ENCODE measurements at places on chromosomes 12 and 14.

GRCh38 chr14:97592341-97592980 lies 795.3 kb downstream of the VRK1 start:
- DNase-seq, result no peak

GRCh38 chr14:100317912-100318808 lies 5.0 kb upstream of the SLC25A47 start:
- DNase-seq, result peak; percentile 61

DNA sequence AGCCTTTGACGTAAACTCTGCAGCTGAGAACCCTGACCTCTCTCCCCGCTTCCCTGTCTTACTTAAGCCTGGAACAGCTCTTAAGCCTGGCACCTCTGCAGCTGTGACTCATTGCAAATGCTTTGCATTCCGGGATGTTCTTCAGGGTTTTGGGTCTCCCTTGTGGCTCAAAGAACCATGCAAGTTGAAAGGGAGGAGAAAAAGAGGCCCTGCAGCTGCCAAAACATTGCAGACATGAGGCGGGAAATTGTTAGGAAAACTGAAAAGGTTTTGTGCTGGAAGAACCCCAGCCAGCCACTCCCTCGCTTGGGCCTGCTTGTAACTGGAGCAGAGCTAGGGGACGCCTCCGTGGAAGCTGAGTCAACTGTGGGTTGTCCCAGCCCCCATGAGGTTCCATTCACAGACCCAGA lies 60.2 kb upstream of the FERMT2 start:
- DNase-seq, result no peak

- DNase-seq, result no peak
Measured at GRCh38 chr14:102805371-102805891, 28.2 kb downstream of the TRAF3 start.

- no peak for DNase-seq
Measured at GRCh38 chr12:117284140-117284539, 77.3 kb downstream of the NOS1 start.

DNA sequence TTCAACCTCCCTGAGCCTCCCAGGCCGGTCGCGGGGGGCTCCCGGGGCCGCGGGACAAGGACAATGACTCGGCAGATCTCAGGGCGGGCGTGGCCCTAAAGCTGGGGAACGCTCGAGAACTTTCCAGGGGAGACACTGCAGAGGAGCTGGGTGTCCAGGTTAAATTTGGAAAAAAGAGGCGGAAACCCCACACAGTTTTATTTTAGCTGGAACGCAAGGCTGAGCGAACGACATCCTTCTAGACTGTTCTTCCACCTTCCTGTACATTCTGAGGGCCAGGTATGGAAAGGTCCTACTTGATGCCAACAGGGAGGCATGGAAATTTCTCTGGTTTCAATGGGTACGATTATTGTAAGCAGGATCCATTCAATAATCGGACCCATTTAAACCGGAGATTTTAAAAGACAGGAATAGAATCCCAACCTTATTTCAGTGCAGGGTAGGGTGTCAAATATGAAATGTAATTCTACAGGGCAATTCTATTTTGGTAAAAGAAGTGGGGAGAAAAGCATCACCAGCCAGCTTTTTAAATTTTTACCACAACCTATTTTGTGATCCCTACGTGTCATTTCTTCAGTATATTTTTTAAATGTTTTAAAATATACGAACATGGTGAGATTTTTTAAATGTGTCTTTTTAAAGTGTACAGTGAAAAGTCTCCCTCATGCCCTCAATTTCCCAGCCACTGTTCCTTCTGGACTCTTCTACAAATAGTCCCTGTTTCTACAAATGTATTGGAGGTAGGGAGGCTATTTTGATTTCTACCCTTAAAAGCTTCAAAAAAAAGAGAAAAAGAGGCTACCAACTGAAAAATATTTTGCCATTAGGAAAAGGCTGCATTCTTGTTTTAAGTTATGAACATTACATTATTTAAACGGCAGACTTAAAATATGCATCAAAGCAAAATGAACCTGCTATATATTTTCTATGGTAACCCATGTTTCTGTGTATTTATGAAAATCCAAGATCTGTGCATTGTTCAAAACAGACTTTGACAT lies 1.1 kb upstream of the UBC start:
- DNase-seq, result no peak

DNA sequence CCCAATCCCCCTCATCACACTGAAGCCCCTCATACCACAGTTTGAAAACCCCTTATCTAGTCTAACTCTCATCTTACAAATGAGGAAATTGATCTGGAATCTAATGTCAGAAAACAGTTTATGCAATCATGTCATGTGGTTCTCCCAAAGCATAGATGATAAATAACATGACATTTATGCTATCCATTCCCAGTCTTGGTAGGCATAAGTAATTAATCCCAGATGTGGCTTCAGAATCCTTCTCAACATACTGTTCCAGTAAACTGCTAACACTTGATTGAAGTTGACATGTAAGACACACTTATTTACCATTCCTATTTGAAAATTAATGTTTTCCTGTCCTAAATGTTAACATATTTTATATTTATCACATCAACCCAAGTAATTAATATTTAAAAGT lies 168.7 kb downstream of the GALC start:
- peak; percentile 4 for DNase-seq

- DNase-seq, result no peak
Measured at GRCh38 chr14:104936361-104937155, 11.9 kb downstream of the PLD4 start.

GRCh38 chr12:14878488-14878887 lies 7.2 kb downstream of the MGP start:
- no peak for DNase-seq

DNA sequence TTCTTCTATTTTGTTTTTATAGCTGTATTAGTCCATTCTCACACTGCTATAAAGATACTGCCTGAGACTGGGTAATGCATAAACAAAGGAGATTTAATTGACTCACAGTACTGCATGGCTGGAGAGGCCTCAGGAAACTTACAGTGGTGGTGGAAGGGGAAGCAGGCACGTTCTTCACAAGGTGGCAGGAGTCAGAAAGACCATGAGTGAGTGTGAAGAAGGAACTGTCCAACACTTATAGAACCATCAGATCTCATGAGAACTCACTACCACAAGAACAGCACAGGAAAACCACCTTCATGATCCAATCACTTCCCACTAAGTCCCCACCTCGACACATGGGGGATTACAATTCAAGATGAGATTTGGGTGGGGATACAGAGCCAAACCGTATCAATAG lies 42.3 kb downstream of the ARMH4 start:
- DNase-seq, result no peak

DNA sequence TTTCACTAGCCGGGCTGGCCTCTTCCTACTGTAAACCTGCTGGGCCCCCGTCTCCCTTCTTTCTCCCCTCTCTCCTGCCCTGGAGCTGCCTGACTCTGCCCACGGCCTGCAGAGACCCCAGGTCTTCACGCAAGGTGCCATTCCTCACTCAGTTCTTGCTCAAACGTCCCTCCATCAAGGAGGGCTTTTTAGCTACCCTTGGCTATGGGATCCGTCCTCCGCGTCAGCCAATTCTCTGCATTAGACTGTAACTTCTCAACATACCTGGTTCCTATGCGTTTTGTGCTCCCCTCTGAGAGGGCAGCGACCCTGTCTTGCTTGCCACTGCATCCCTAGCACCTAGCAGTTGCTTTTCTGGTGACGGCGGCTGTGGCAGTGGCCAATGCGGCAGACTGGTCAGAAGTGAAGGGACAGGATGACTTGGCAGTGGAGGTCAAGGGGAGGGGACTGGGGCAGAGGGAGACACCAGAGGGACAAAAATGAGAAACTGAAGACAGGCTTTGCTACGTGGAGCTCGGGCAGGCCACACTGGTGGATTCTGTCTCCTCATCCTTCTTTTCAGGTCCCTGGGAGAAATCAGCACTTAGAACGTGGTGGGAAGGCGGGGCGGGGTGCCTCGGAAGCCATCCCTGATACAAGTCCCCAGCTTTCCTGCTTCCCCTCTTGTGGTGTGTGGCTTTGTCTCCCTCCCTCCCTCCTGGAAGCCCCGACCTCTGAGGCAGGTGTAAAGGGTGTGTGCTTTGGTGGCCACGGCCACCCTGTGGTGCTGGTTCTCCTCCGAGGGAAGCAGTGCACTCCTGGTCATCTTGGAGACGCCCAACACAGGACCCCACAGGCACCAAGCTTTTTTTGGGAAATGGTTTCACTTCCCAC lies 1.8 kb downstream of the B3GNT4 start:
- no peak for DNase-seq

GRCh38 chr12:130160711-130161231 lies 1.5 kb upstream of the FZD10 start:
- no peak for DNase-seq

DNA sequence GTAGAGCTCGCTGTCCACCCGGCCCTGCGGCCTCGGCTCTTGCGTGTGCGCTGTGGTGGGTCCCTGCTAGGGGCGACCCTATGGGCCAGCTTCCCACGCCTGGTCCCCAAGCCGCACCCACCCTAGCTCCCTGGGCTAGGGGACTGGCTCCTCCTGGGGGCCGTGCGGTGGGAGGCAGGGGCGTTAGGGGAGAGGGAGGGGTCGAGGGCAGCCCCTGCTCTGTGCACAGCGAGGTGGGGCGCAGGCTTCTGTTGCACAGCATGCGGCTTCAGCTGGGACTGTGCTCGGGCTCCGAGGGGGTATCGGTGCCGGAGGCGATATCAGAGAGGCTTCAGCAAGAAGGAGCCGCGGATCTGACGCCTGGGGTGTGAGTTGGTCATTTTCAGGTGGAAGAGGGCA lies 86.1 kb downstream of the ALG10 start:
- no peak for DNase-seq

- DNase-seq, result no peak
Measured at GRCh38 chr12:88764781-88765480, 184.7 kb upstream of the KITLG start.

GRCh38 chr12:76158518-76159321 lies 74.2 kb upstream of the NAP1L1 start:
- DNase-seq, result peak; percentile 42

DNA sequence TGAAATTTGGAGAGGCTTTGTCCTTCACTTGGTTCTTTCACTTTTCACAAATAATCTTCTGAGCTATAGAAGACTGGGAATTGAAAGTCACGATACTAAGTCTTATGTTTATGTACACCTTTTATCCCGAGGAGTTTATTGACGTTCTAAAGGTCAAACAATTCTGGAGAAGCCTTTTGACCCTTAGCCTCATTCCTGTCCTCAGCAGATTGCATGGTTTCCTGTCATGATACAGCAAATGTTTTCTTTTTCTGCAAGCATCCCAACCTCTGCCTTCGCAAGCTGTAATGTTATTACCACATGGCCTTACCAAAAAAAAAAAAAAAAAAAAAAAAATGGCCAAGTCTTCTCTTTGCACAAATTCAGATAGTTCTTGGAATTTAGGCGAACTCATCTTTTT lies 411.7 kb upstream of the FLRT2 start:
- DNase-seq, result no peak

- DNase-seq, result no peak
Measured at GRCh38 chr12:12898911-12899511, 7.6 kb downstream of the GPRC5A start.

DNA sequence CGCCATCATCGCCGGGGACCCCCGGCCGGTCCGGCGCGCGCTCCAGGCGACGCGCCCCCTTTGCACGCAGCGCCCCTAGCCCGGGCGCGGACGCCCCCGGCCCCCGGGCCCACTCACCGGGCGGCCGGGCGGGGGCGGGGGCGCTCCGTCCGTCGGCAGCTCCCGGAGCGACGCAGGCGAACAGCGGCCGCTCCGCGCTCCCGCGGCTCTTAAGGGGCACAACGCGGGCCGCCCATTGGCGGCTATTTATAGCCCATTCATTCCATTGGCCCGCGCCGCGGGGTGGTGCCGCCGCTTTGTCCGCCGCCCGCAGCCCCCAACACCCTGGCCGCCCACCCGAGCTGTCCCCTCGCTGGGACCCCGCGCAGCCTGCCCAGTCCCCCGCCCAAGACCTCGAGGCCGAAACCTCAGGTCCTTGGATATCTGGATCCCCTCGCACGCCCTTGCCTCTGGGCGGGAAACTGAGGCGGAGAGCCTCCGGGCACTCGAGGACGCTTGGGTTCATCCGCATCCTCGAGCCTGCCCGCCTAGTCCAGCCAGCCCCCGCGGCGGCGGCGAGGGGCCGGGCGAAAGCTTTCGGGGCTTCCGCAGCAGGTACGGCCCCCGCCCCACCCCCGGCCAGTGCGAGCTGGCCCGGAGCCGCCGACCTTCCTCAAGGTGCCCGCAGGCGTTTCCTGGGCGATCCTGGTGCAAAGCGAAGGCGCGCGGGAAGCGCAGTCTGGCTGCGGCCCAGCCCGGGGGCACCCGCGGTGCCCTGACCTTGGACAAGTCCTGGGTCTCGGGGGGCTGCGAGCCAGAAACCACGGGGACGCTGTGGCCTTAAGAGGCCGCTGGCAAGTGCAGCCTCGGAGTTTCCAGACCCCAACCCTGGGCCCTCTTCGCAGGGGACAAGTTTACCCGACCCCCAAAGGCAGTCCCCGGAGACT lies at the start of gene CKB:
Gene CKB (minus strand): TSS at position 182 of the 926 bp plus-strand sequence. CDS start 337 bp downstream, outside the sequence.
- DNase-seq, result peak; percentile 95

All from SK-N-SH (cell line).